Placental epithelial cell (primary cell): ENCODE measurements at places on chromosomes 13 and 19. TPM values are rescaled to one million over a fixed set of nuclear protein-coding genes. Genes with fewer than 3 reads are reported as not detected.

The CCL25 gene
- total RNA-seq: not detected in 2 replicates

The CYP2A6 gene
- total RNA-seq: not detected in 2 replicates

The EID2 gene
- 6.3 and 14.4 TPM in 2 replicates for total RNA-seq

The PSG3 gene
- total RNA-seq: 0.11 TPM in 1 of 2 replicates, not detected in the other

The GAPDHS gene
- total RNA-seq: not detected in 2 replicates

The ANKRD24 gene
- 1.1 and 2.0 TPM in 2 replicates for total RNA-seq

The ZNF561 gene
- 29.8 and 47.5 TPM in 2 replicates for total RNA-seq

The N4BP2L1 gene
- total RNA-seq: 1.8 and 4.3 TPM in 2 replicates

The TNNI3 gene
- total RNA-seq: 0.43 TPM in 1 of 2 replicates, not detected in the other

The DKKL1 gene
- 0.39 TPM in 1 of 2 replicates, not detected in the other for total RNA-seq

The KCTD12 gene
- total RNA-seq: 13.3 and 22.1 TPM in 2 replicates

The RFPL4A gene
- total RNA-seq: not detected in 2 replicates

The HCN2 gene
- total RNA-seq: 0.33 and 0.39 TPM in 2 replicates

The PNMA8A gene
- under 0.01 and 1.1 TPM in 2 replicates for total RNA-seq

The MIR17HG gene
- total RNA-seq: 5.9 and 8.2 TPM in 2 replicates

The CEACAM7 gene
- total RNA-seq: not detected in 2 replicates

The C19orf33 gene
- 137 and 144 TPM in 2 replicates for total RNA-seq
